CD4-positive, CD25-positive, alpha-beta regulatory T cell (primary cell): ENCODE measurements at places on chromosomes 7 and 10. TPM values are rescaled to one million over a fixed set of nuclear protein-coding genes. Genes with fewer than 3 reads are reported as not detected.

DNA sequence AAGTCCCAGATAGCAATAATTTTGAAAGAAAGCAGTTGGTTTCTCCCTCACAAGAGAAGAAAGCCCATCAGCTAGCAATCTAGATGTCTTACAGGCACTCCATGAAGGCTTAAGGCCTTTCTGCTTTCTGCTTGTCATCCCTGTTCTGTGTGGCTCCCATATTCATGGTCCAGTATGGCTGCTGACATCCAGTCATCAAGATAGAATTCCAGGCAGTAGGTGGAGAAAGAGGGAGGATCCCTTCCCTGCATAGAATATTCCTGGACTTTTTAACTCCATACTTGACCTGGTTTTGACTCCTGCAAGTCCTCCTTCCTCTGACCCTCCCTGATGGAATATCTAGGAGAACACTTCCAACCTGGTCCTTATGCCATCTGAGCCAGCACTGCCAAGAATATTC lies 389.9 kb upstream of the AKR1E2 start:
- no peak for DNase-seq
- no peaks in the 10 kb centered on the region for H3K4me1 ChIP-seq
- H3K27me3 ChIP-seq = no peaks in the 10 kb centered on the region
- H3K27ac ChIP-seq = no peak overlapping the region
- no peak overlapping the region for H3K4me3 ChIP-seq

The LRRN3 gene
- total RNA-seq = 1.7 TPM

The TRIM50 gene
- not detected for total RNA-seq

GRCh38 chr10:61257956-61258496 lies 195.2 kb downstream of the TMEM26 start:
- no peaks in the 10 kb centered on the region for H3K4me1 ChIP-seq
- H3K36me3 ChIP-seq = no peaks in the 10 kb centered on the region
- DNase-seq = no peak

DNA sequence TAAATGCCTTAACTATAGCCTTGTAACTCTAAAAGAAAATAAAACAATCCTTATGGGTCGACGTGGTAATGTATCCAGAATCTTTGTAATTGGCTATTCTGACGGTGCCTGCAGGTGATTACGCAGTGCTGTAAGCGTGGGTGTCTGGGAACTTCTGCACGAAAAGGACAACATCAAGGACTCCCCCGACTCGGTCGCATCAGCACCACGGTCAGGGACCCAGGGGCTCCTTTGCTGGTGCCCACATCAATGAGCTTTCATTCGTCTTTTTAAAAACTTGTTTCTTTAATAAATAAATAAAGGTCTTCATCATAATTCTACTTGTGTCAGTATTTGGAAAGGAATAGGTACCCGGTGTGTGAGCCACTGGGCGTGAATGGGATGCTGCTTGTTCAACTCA lies 13.2 kb downstream of the MKI67 start:
- H3K4me1 ChIP-seq = peaks cover 4% of the 10 kb centered on the region
- H3K4me3 ChIP-seq = no peak overlapping the region
- no peak for DNase-seq
- H3K27ac ChIP-seq = no peak overlapping the region
- H3K36me3 ChIP-seq = no peaks in the 10 kb centered on the region

DNA sequence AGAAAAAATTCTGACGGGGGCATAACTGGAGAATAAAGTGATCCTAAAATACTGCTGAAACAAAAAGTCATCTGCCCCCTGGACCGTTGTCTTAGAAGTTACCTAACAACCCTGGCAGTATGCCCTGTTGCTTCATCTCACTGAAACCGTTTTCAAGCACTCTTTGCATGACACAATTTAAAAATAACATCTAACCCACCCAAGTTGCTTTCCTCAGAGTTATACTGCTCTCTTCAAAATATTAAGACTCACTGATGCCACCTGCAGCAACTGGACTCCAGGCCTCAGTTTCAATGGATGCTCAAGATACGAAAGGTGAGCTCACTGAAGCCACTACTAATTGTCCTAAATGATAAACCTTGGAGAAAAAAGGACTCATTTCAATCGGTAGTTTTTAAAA lies 57.4 kb downstream of the CDK6 start:
- DNase-seq = no peak
- H3K4me1 ChIP-seq = no peaks in the 10 kb centered on the region
- no peak overlapping the region for H3K4me3 ChIP-seq
- H3K27me3 ChIP-seq = no peaks in the 10 kb centered on the region
- H3K36me3 ChIP-seq = no peaks in the 10 kb centered on the region
- no peak overlapping the region for H3K27ac ChIP-seq

DNA sequence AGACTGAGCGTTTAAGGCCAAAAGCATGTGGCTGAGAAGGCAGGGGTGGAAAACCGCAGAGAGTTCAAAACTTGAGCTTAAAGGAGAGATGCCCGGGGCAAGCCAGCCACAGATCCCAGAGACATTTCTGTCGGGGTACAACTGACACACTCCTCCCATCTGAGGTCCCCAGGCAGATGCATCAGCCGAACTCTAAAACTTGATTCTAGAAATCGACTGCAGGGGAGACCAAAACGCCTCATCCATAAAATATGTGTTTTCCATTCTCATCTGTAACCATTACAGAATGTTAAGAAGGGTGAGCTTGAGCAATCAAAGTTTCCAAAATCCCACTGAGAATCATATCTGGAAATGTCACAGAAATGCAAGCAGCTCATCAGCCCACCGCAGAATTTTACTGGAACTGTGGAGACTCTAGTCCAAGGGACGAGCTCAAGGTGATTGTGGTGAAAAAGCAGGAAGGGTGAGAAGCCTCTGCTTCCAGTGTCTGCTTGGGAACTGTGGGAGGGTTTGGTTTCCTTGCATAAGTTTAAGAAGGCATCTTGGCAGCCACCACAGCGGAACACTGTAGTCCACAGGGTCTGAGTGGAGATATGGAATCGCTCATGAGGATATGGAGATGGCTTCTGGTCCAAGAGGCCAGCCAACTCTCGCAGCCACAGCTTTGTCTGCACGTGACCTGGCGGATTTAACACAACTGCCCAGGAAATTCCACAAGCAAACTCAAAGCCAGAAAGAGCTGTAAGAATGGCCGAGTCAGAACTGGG lies 249.2 kb downstream of the SFMBT2 start:
- peaks cover 13% of the 10 kb centered on the region for H3K36me3 ChIP-seq
- peaks cover 7% of the 10 kb centered on the region for H3K4me1 ChIP-seq
- no peak overlapping the region for H3K27ac ChIP-seq

The PTPRN2 gene
- total RNA-seq = 1.6 TPM

The STAMBPL1 gene
- total RNA-seq = 40.5 TPM

The ENTPD1 gene
- total RNA-seq = 49.4 TPM

The CTBP2 gene
- total RNA-seq = 0.49 TPM

The EPHB4 gene
- 3.0 TPM for total RNA-seq

DNA sequence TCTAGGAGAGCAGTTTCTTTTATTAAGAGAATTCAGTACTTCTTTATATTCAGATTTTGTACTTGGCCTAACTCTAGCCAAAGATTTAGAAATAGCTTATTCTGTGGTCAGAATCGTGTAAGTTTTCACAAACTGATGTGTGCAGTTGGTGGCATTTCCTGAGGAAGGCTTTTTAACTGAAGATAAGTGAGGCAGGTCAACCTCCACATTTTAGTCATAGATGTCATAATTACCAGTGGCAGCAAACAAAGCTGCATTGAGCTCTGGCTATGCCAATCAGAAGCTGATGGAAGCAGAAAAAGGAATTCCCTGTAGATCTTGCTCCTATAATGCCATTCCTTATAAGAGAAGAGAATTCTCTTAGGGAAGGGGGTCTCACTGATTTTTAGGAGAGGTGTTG lies 141.3 kb upstream of the SP8 start:
- DNase-seq = no peak
- H3K27ac ChIP-seq = no peak overlapping the region
- H3K4me3 ChIP-seq = no peak overlapping the region

The FOXP2 gene
- total RNA-seq = not detected

DNA sequence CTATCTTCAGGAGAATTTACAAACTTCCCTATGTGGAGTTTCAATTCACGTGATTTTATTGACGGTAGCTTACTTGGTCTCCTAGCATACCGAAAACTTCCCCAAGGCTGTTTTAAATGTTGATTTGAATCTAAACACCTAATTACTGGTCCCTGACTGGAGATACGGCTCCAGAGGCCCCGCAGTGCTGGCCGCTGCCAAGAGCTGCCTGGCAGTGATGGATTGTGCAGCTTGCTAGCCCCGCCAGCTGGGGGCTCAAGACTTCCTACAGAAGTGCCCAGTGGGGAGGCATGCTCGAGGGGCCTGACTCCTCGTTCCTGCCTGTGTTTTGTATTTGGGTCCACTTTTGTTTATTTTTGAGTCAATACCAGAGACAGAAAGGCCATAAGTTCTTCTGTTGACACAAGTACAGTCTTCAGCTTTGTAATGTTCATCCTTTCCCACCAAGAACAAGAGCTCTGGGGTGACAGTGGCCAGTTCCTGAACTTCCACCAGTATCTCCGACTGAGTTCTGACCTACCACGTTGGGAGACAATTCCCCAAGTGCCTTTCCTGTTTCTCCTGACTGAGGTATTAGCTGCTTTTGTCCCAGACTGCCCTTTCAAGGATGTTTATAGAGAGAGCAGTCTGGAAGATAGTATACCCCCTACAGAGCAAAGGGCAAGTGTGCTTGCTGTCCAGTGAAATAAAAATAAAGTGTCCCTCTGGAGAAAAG lies 80.7 kb upstream of the CXCL12 start:
- H3K27ac ChIP-seq = no peak overlapping the region
- no peaks in the 10 kb centered on the region for H3K27me3 ChIP-seq
- DNase-seq = no peak
- no peak overlapping the region for H3K4me3 ChIP-seq

The HK1 gene
- 86.4 TPM for total RNA-seq

DNA sequence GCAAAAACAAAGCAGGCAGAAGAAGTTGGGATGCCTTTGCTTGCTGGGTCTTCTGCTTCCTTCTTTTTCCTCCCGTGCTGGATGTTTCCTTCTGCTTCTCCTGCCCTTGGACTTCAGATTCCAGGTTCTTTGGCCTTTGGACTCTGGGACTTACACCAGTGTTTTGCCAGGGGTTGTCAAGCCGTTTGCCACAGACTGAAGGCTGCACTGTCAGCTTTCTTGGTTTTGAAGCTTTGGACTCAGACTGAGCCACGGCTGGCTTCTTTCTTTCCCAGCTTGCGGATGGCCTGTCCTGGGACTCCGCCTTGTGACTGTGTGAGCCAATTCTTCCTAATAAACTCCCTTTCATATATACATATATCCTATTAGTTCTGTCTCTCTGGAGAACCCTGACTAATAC lies 11.3 kb upstream of the LCOR start:
- no peaks in the 10 kb centered on the region for H3K27me3 ChIP-seq
- no peak overlapping the region for H3K27ac ChIP-seq
- H3K36me3 ChIP-seq = no peaks in the 10 kb centered on the region
- DNase-seq = no peak
- H3K4me1 ChIP-seq = no peaks in the 10 kb centered on the region

The C10orf71 gene
- total RNA-seq = not detected

DNA sequence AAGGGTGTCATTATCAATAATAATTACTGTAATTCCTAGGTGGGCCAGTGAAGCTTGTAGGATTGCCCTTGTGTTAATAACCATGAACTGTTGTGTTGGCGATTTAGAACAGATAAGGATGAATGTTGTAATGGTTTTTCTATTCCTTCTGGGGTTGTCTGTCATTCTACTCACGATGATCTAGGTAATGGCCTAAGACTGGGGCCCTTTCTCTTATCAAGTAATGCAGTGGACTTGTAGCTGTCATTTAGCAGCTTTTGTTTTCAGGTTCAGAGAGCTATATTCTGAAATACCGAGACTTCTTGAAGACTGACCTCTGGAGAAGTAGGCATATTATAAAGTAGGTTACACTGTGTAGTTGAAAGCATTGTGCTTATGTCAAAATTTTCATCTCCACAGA lies 110.2 kb downstream of the TAF3 start:
- H3K4me1 ChIP-seq = no peaks in the 10 kb centered on the region
- no peaks in the 10 kb centered on the region for H3K36me3 ChIP-seq
- DNase-seq = no peak
- H3K27ac ChIP-seq = no peak overlapping the region
